ENCODE measurements at places on chromosomes 4 and X.

DNA sequence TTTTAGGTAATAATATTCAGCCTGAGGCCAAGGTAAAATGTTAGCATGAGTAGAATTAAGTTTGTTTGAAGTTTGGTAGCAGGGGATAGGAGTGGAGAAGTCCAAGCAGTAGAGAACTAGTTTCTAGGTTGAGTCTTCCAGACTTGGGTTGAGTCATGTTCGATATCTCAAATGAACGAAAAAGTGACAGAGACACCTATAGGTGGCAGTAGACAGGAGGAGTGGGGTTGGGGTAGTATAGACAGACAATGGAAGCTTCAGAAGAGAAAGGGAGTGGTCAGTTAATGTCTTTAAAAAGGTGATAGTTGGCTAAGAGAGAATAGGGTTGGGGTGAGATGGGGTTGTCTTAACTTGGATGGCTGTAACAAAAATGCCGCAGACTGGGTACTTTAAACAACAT is 58.7 kb upstream of the EMCN start:
- no peak for DNase-seq

DNA sequence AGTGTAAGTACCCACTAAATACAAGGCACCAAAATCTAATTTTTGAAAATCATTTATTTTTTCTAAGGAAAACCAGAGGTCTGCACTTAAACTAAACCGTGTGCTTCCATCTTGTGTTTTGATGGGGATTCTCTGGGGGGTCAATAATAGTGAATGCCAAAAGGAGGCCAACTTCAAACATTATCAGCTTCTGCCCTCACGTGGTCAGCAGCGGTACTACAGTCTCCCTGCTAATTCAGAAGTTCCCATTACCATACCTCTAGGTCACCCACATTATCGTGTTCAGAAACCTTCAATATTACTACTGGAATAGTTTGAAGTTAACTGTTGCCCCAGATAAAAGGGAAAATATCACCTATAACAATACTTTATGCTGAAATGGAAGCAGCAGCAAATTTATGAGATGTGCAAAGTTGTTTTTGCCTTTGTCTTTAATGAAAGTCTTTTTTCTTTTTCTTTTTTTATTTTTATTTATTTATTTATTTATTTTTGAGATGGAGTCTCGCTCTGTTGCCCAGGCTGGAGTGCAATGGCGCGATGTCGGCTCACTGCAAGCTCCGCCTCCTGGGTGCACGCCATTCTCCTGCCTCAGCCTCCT is 17.3 kb downstream of the CTPS2 start:
- peak; percentile 8 for DNase-seq

DNA sequence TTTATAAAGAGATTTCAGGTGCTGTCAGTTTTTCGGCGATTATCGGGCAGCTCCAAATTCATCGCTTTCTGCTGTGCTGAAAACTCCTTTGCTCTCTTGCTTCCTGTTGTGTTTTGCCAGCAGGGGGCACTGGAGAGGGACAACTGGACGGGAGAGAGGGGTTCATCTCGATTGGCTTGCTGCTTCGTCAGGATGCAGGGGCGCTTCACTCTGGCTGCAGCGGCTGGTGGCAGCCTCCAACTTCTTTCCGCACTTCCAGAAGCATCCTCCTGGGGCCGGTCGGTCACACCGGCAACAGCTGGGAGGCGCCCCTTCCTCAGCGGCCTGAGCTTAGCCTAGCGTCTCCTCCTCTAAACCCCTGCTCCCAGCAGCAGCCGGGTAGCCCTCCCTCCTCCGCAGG is 29.5 kb downstream of the MSL3 start:
- no peak for DNase-seq

- no peak for DNase-seq
Observed at GRCh38 chr4:124290678-124291077, 421.9 kb downstream of the ANKRD50 start.

- no peak for DNase-seq
Observed at GRCh38 chrX:9794495-9794894, 8.3 kb downstream of the SHROOM2 start.

DNA sequence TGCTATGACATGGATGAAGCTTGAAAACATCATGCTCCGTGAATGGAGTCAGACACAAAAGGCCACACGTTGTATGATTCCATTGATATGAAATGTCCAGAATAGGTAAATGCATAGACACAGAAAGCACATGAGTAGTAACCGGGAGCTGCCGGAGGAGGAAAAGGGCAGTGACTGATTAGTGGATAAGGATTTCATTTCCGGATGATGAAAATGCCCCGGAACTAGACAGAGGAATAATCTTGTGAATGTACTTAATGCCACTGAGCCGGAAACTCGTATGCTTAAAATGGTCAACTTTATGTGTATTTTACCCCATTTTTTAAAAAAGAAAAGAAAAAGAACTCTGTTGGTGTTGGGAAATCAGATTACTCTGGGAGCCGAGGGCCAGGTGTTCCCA is 112.7 kb upstream of the FAM9B start:
- DNase-seq, result no peak

All from GM12891 (cell line).